Activated CD4-positive, alpha-beta T cell treated with anti-CD3 and anti-CD28 coated beads, Interleukin-2, amount 10 ng/mL, durations not matched to agents 7 days and 5 days (primary cell): ENCODE measurements at places on chromosomes 2 and 18. TPM values are rescaled to one million over a fixed set of nuclear protein-coding genes. Genes with fewer than 3 reads are reported as not detected.

DNA sequence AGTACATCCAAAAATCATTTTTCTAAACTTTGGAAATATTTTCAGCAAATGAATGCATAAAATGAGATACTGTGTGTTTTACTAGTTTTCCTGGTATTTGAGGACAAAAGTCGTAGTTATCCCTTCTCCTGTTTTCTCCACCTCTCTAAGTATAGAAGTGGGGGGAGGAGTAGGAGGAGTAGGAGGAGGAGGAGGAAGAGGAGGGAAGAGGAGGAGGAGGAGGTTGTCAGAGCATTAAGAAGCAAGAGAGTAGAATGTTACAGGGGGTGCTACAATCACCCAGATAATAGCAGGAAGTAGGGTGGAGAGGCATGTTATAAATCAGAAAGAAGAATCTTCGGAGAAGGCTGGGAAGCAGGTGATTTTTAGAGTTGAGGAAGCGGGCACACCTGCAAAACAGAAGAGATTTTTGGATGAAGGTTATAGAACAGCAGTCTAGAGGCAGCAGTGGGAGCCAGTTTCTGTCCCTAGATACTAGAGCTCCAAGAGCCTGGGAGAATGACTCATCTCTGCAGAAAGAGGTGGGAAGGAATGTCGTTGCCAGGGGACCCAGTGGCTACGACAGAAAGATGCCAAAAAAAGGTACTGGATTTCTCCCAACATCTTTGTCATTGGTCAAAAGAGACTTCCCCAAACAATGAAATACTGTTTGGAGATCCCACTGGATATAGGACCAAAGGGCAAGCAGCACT, 44.2 kb upstream of the AQP4 start:
- DNase-seq: no peak
- H3K4me3 ChIP-seq: no peak overlapping the region
- no peaks in the 10 kb centered on the region for H3K4me1 ChIP-seq
- H3K27me3 ChIP-seq: no peaks in the 10 kb centered on the region
- no peak overlapping the region for H3K27ac ChIP-seq
- H3K36me3 ChIP-seq: no peaks in the 10 kb centered on the region

DNA sequence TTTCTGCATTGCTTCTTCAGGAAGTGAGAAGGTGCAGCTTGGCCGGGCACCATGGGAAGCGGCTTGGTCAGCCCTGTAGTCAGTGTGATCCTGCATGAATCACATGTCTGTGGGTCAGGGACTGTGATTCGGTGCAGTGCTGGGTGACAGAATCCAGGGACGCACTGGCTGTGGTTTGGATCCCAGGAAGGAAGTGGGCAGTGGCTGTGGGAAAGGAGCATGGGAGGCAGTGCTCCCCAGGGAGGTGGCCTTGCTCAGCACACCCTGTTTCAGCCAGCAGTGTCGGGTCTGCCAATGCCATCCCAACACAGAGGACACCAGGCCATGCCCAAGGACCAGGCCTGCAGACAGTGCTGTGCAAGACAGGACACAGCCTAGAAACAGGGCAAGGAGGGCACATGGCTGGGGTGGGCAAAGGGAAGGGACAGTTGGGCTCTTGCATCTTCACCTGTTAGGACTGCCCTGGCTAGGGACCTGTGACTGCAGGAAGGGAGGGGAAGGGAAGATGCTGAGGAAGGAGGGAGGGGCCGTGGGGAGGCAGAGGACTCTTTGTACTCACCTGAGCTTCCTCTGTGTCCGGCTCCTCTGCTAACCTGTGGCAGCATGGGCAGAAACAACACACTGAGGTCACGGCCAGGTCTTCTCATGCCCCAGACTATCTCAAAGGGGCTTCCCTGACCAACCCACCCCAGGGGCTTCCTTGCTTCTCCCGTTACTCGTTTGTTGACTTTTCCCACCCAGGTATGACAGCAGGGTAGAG, 37.2 kb upstream of the DNMT3A start:
- H3K27ac ChIP-seq: peak overlapping the region; percentile 78
- H3K27me3 ChIP-seq: no peaks in the 10 kb centered on the region
- no peak overlapping the region for H3K4me3 ChIP-seq
- no peak for DNase-seq
- H3K36me3 ChIP-seq: no peaks in the 10 kb centered on the region

MRPL30 gene
- 23.9 TPM for total RNA-seq

DNA sequence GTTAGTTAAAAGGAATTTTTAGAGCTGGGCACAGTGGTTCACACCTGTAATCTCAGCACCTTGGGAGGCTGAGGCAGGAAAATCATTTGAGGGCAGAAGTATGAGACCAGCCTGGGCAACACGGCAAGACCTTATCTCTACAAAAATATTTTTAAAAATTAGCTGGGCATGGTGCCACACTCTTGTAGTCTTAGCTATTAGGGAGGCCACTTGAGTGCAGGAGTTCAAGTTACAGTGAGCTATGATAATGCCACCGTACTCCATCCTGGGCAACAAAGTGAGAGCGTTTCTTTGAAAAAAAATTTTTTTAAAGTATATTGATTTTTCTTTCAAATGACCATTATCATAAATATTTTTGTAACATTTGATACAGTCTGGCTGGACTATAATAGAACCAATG, 93.6 kb upstream of the FAM117B start:
- no peaks in the 10 kb centered on the region for H3K4me1 ChIP-seq
- no peaks in the 10 kb centered on the region for H3K27me3 ChIP-seq
- no peak for DNase-seq
- no peak overlapping the region for H3K27ac ChIP-seq
- no peaks in the 10 kb centered on the region for H3K36me3 ChIP-seq

SPDYA gene
- total RNA-seq: 1.4 TPM

DYNAP gene
- not detected for total RNA-seq

SGPP2 gene
- total RNA-seq: 0.67 TPM
